CD4-positive, alpha-beta T cell treated with Interleukin-21 for 1 hour (primary cell): ENCODE measurements at places on chromosomes 16 and 17.
A peak's percentile ranks its signal among the peaks of the same experiment; 100 is the strongest.

DNA sequence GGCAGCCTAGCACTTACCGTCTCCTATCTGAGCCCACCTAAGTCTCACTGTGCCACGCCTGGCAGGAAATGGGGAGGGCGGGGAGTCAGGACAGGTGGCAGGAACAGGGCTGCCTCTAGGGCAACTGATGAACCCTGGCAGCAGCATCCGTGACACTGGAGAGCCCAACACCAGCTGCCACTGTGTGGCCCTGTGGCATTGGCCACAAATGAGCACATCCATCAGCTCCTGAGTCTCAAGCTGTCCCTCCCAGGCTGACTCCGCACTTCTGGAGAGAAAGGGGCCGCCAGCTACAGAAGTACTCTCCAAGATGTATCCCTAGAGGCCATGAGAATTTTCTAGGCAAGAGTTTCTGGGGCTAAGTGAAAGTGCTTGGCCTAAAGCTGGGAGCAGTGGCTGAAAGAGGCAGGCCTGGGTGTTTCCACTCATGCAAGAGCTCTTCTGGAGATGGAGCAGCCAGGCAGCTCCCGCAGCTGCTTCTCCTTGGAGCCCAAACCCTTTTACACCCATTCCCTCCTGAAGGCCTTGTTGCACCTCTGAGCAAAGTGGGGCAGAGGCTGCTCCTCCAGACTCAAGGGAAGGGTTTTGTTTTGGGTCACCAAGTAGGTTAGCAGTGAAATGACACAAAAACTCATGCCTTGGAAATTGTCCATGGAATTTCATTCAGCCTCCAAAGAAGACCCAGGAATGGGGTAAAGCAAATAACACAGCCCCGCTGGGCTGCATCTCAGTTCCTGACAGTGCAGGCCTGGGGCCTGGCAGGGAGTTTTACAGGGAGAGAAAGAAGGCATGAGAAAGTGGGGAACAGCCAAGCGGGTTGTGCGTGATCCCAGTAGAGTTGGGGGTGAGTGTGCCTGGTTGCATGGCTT lies 25.8 kb downstream of the PEMT start:
- no peak for DNase-seq

- no peak for DNase-seq
Measured at GRCh38 chr16:65124212-65124548, 2.3 kb upstream of the CDH11 start.

DNA sequence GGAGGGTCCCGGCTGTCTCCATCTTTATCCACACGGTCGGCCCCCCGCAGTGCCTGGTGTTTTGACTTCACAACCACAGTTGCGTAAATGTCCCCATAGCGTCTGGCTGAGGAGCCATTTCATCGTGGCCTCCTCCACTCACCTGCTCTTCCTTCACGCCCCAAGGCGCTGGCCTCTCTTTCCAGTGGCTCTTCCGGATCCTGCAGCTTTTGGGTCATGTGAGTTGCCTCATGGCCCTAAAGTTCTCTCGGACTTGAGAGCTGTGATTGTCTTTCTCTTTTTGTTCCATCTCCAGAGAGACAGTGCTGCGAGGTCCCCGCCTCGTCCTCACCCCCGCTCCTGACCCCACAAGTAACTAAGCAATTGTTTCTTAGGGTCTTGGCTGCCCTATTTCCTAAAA lies 22.7 kb downstream of the FLYWCH1 start:
- DNase-seq = no peak

- DNase-seq = peak; percentile 29
Measured at GRCh38 chr17:3647769-3648555, 11.4 kb downstream of the CTNS start.

GRCh38 chr17:58680038-58680369 lies 11.8 kb downstream of the TEX14 start:
- no peak for DNase-seq

DNA sequence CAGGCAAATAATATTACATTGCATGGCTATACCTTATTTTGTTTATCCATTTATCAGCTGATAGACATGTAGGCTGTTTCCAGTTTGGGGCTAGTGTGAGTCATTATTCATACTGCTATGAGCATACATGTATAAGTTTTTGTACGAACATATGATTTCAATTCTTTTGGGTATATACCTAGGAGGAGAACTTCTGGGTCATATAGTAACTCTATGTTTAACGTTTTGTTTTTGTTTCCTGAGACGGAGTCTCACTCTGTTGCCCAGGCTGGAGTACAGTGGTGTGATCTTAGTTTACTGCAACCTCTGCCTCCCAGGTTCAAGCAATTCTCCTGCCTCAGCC lies 2.4 kb upstream of the ITGAL start:
- DNase-seq = no peak

DNA sequence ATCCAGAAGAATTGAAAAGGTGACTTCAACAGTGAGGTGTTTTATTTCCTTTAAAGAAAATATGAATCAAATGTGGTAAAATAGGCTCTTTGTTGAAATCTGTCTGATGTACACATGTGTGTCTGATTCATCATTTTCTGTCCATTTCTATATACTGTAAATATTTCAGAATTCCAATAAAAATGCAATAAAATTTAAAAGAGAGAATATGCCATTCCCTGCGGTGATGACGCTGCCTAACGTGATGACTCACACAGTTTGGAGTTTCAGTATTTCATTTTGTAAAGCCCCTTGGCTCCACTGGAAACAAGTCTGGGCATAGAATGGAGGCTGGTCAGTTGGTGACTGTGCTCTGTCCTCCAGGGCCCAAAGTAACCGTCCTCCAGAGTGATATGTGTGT lies 482.5 kb upstream of the CDH5 start:
- no peak for DNase-seq

- DNase-seq = no peak
Measured at GRCh38 chr17:42895185-42895555, 5.4 kb upstream of the G6PC1 start.

DNA sequence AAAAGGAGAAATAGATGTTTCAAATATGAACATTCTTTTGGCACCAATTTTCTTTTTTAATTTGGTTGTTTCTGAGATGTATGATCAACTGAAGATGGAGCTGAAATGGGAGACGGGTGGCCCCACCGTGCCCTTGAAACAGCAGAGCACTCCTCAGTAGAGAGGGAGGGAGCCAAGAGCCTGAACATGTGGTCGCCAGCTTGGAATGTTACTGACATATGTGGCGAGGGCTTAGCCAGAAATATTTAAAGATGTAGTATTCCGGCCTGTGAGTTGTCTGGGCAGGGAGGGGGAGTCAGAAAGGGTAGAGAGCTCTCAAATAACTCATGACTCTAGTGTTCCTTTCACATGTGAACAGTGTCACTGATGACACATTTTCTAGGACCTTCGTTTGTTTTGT lies 13.3 kb upstream of the MRC2 start:
- no peak for DNase-seq

GRCh38 chr16:68743664-68744063 lies 6.6 kb downstream of the CDH1 start:
- no peak for DNase-seq

DNA sequence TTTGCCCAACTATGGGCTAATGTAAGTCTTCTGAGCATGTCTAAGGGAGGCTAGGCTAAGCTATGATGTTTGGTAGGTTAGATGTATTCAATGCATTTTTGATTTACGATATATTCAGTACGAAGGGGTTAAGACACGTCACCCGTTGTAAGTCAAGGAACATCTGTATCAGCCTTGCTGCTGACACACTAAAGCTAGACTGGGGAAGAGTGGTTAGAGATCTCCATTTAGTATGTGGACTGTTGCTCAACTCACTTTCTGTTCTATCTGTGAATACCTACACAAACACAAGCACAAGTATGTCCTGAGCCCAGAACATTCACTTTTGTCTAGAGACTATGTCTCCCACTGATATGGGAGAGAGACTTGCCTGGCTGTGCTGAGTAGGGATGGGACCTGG lies 71.5 kb downstream of the VMP1 start:
- no peak for DNase-seq

DNA sequence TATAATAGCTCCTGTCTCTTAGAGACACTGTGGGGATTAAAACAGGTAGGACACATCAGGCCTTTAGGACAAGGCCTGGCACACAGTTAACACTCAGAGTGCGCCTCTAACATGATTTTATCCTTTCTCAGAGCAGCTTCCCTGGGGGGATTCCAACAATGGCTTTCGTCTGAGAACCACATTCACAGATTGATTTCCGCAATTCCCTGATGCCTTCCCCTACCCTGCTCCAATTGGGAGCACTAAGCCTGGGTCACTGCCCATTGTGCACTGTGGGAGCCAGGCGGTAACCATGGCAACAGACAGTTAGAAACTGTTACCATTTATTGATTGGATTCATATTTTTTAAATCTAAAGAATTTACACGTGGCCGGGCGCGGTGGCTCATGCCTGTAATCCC lies 5.9 kb upstream of the ALKBH5 start:
- DNase-seq = no peak

DNA sequence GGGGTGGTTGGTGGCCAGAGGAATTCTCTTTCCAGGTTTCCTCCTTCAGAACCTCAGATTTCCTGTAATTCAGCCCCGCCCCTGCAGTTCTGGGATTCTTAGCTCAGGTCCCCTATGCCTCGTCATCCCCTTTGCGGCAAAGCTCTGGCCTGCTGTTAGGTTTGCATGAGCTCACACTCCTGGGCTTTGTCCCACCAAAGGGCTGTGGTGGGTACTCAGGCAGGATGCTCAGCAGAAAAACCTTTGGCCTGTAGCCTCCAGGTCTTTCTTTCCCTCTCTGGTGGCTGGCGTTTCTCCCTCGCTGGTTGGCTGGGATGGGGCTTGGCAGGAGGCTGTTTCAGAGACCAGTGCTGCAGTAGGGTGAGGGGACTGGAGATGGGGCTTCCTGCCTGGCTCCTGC lies 9.6 kb upstream of the PLEKHG4 start:
- DNase-seq = no peak

- no peak for DNase-seq
Measured at GRCh38 chr17:31882571-31882970, 18.9 kb downstream of the UTP6 start.

GRCh38 chr16:86918637-86919036 lies 340.3 kb downstream of the FOXL1 start:
- no peak for DNase-seq

- no peak for DNase-seq
Measured at GRCh38 chr16:88197481-88198456, 185.0 kb upstream of the ZNF469 start.

GRCh38 chr17:20202141-20202621 lies 193.0 kb downstream of the SPECC1 start:
- DNase-seq = no peak

- no peak for DNase-seq
Measured at GRCh38 chr16:72455743-72456659, 284.0 kb upstream of the PMFBP1 start.

GRCh38 chr16:85615014-85615851 lies 2.1 kb downstream of the GSE1 start:
- peak; percentile 18 for DNase-seq

DNA sequence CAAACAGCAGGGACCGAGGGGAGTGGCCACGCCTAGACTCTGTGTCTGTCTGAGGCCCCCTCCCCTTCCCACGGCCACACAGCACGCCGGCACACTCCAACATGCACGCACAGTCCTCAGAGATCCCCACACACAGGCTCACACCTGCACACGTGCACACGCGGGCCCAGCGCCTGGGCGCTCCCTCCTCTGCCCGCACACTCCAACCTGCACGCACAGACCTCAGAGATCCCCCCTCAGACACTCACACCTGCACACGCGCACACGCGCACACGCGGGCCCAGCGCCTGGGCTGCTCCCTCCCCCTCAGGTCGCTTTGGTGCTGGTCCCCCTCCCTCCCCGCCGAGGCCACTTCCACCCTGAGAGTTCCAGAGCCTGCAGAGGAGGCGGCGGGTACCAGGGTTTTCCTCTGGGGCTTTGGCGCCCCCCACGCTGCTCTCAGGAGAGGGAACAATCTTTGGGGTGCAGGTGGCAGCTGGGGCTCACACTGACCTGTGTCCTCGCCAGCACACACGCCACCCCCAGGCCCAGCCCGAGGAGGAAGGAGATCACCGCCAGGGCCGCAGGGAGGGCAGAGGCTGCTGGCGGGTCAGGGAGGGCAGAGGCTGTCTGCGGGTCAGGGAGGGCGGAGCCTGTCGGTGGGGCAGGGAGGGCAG lies 1.6 kb downstream of the CD7 start:
- DNase-seq = peak; percentile 57

- peak; percentile 13 for DNase-seq
Measured at GRCh38 chr17:58378733-58379510, 26.9 kb upstream of the SUPT4H1 start.

DNA sequence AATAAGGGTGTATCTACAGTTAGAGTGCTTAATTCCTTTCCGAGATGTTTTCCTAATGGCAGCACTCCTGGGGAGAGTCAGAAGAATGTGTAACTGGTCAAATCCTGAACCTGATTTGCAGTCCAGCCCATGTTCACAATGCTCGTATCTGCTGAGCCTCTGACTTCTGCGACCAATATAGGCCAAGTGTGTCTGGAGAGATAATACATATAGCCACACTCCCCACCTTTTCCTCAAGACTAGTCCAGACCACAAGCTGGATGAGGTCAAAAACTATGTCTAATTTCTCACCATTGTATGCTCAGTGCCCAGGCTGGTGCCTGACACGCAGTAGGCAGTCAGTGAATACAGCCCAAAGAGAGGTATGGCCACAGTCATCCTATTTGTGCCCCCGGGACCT lies 58.0 kb downstream of the XYLT1 start:
- no peak for DNase-seq

DNA sequence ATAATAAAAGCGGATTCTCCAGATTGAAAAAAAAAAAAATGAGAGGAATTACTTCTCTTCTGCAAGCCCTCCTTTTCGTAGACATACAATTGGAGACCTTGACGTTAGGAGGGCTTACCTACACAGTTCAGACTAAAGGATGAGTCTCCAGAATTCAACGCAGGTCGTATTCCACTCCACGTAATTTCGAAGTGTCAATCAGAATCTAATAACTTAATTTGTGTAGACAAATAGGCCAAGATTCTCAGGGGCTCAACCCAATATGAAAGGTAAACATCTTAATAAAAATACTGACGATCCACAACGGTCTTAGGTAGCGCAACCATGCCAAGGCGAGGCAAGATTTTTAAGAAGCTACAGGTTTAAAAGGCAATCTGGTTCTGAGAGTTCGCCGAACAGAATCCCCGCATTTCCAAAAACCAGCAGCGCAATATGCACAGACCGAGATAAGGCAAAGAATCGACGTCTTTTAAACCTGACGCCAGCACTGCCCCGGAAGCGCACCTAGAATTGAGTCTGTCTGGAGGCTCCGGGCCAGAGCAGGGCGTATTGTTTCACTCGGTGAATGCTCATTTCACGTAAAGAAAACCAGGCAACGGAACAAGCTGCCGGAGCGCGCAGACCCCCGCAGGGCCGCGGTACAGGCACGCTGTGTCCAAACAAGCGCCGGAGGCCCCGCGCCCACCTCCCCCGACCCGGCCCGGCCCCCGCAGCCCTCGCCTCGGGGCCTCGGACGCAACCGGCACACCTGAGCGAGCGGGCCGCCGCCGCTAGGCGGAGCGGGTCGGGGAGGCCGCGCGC lies 623 bp downstream of the MBTPS1 start:
- DNase-seq = peak; percentile 63

- DNase-seq = no peak
Measured at GRCh38 chr16:56637814-56638750, at the start of gene MT1A. Gene MT1A, plus strand, starts transcription at chr16:56638666. Its CDS starts 73 bp downstream, at chr16:56638739.

DNA sequence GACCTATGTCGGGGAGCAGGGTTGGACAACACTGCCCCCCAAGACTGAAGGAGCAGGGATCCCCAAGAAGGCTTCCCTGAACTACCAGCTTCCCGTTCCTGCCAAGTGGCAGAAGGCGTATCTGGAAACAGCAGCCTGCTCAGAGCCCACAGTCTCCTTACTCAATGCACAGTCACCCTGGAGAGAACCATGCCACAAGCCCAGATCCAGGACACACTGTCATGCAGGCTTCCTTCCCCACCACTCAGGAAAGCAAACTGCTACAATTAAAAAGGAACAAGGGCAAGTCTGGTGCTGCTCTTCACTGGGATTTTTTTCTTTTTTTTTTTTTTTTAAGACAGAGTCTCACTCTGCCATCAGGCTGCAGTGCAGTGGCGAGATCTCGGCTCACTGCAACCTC lies 8.2 kb downstream of the WDR45B start:
- no peak for DNase-seq
